SK-MEL-5 (cell line): ENCODE measurements at places on chromosomes 2 and 18.
A peak's percentile ranks its signal among the peaks of the same experiment; 100 is the strongest.

DNA sequence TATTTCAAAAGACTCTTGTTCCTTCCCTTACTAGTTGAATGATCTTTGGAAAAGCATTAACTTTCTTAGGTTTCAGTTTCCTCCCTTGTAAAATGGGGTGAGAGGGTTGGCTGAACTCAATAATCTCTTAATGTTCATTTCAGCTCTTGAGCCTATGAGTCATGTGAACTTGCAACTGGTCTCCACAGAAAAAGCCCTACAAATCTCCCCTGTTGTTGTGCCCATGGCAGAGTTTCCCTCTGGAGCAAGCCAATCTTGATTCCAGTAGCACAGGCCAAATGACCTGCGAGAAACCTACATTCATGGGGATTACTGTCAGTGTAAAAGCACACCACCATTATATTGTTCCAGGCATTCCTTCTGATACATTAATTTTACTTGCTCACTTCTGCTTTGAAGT is 388.9 kb downstream of the ALK start:
- DNase-seq = no peak

DNA sequence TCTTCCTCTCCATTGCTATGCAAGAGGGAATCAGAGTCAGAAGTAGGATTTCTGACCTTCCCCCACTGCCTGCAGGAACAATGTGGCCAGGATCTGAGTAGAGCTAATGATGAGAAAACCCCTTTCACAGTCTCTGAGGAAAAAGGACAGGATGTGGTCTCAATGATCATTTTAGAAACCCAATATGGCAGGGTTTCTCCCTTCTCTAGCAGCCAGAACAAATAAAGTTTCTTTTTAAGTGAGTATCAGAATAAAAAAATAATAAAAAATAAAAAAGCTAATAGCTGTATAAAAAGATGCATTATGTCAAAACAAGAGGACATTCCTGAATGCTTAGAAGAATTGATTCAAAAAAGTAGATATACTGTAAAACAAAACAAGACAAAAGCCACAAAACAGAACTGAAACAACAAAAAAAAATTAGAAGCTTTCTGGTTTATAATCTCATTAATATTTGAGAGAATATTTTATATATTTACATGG is 1124.9 kb upstream of the ZEB2 start:
- DNase-seq = no peak

GRCh38 chr2:45282646-45283045 is 273.4 kb upstream of the SIX2 start:
- DNase-seq = no peak

DNA sequence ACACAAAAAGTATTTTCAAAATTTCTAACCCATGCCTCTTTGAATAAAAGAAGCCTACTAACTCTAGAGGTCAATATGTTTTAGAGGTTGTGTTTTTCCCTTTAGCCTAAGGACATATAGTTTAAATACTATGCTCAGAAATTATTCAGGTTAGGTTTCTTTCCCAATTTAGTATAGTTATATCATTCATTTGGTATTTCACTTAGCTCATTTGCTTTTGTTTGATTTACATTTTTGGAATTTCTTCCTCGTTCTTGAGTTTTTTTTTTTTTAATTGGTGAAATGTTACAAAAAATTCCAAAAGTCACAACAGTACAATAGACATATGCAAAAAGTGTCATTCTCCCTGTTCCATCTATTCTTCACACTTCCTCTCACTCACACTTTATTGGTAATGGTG is 371.3 kb upstream of the TNP1 start:
- no peak for DNase-seq

GRCh38 chr18:78875016-78875777 is 104.4 kb upstream of the SALL3 start:
- peak; percentile 61 for DNase-seq

- DNase-seq = no peak
These were observed 18.3 kb upstream of the GREB1 start for GRCh38 chr2:11515490-11515981.

- no peak for DNase-seq
These were observed 755.7 kb upstream of the SLC8A1 start for GRCh38 chr2:41207578-41207977.

DNA sequence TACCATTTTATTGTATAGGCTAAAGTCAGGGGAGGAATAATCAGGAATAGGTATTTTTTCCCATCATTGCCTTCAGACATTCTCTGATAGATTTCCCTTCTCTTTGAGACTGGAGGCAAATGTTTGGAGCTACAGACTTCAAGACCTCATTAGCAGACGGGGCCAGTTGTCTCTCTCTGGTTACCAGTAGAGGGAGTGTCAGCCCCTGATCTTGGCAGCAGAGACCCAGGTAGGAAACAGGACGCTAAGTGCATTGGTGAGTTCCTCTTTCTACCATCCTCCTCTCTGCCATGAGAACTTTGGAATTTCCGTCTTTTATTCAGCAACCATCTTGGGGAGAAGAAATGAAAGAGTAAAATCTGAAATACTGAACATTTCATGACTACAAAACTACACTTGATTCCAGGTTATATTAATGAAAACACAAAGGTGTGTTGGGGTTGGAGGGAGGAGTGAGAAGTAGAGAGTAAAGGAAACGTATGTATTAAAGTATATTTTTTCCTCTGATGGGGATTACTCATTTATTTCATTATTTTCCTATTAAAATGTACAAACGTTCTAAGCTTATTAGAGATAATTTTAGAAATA is 186.2 kb upstream of the GCFC2 start:
- peak; percentile 82 for DNase-seq

GRCh38 chr2:64204703-64205102 is 60.5 kb upstream of the PELI1 start:
- DNase-seq = no peak

GRCh38 chr18:57527556-57528229 is 58.8 kb downstream of the FECH start:
- no peak for DNase-seq

DNA sequence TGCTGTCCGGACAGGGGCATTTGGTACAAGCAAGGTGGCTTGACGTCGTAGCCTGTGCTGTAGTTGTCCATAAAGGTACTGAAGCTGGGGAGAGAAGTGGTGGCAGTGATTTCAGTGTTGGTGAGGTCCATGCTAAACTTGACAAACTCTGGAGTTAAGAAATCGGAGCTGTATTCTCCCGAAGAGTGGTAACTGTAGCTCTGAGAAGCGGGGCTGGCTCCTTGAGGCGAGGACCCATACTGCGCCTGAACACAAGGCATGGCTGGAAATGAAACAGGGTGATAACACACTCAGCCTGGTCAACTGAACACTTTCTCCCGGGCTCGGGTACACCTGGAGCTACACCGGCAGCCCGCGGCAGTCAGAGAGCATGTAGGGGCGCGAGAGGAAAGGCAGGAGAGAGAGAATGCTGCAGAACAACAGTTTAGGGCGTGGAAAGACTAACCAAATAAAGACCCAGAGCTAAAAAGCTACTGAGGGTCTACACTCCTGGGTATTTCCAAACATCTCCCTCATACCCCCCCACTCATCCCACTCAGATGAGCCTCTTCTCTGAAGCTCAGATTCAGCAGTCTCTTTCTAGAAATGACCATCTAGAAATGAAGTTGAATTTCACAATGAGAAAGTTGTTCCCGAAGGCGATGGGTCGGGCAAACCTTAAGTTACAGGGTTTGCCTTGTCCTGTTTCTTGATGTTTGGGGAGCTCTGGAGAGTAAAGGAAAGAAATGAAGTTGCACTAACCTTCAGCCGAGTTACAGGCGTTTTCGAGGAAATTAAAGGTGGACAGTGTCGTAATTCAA is 2.4 kb downstream of the NR4A2 start:
- DNase-seq = no peak

DNA sequence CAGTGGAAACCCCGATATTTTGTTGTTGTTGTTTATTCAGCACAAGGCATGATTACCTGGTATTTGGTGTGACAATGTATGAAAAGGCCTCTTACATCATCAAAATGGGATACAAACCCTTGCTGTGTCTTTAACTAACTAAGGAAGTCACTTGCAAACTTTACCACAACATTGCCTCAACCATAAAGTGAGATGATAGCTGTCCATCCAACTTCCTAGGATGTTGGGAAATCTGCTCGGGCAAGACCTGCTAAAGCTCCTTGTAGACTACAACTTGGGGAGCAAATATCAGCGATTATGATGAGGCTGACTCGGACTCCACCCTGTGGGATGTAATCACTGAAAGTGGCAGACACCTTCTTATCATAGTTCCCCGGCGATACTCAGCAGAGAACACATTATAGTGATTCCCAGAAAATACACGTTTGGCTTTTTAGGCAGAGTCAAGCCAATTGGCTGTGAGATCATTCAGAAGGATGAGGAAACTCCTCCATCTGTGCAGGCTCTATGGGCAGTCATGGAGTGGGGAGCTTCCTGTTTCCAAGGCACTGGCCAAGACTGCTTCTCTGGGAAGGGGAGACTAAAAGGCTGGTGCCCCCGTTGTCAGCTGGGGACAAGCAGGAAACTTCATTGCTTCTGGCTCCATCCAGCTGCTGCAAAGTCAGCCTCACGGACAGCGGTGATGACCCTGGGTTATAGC is 289.0 kb downstream of the RNF144A start:
- no peak for DNase-seq

- no peak for DNase-seq
These were observed 257.3 kb upstream of the APCDD1 start for GRCh38 chr18:10197097-10197496.

DNA sequence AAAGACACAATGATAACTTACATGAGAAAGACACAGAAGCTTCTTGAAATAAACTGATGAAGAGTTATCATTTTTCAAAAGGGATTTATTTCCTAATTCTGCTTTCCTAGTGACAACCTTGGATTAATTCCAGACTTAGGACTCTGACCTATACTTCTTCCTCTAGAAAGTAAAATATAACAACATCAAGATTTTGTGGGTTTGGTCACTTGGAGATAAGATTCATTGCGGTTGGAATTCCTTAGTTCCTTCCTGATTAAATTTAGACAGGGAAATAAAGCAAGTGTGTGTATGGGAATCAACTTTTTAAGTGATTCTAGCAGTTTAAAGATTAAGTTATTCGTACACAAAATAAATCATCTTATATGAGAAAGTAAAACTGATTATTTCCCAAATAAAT is 208.4 kb upstream of the CCDC150 start:
- DNase-seq = no peak

GRCh38 chr2:23679044-23679443 is 247.9 kb downstream of the ATAD2B start:
- DNase-seq = no peak

GRCh38 chr18:7388741-7389140 is 157.9 kb downstream of the LRRC30 start:
- no peak for DNase-seq
